ENCODE measurements at places on chromosomes 5 and 9.

DNA sequence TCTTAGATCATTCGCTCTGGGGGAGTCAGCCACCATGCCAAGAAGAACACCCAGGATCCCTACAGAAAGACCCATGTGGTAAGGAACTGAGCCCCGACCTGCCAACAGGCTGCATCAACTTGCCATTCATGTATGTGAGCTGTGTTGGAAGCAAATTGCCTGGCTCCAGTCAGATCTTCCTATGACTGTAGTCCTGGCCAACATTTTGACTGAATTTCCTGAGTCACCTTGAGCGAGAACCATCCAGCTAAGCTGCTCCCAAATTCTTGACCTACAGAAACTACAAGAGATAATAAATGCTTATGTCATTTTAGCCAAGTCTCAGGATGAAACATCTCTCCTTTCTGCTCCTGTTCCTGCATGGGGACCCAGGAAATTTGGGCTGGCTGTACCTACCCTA is 40.0 kb upstream of the SLC44A1 start:
- DNase-seq: no peak

DNA sequence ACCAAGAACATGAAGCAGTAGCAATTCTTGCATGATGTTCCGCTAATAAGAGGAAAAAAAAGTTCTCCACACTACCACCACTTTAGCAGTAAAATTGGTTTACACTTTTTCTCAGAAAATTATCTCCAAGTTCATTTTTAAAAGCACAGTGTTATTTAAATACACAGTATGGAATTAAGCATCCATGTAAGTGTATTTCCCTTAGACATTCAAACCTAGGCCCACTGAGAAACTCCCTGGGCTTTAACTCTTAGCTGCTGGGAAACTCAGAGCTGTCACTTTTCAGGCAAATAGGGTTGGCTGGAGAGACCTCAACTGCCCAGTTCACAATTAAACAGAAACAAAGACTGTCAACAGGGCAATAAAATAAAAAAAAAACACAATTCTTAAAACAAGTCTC is 2.7 kb downstream of the GNAQ start:
- no peak for DNase-seq

GRCh38 chr9:71858812-71859211 is 52.2 kb downstream of the ABHD17B start:
- DNase-seq: no peak

- no peak for DNase-seq
These were observed 327.3 kb upstream of the CDH6 start for GRCh38 chr5:30866142-30866541.

All from hematopoietic multipotent progenitor cell treated with erythropoietin and hydrocortisone succinate and interleukin-3 and kit ligand, for 15 days (in vitro differentiated cells).